Activated CD8-positive, alpha-beta T cell treated with anti-CD3 and anti-CD28 coated beads, Interleukin-2, amount 10 ng/mL, durations not matched to agents 7 days and 5 days (primary cell): ENCODE measurements at places on chromosomes 2 and 18. TPM values are rescaled to one million over a fixed set of nuclear protein-coding genes. Genes with fewer than 3 reads are reported as not detected.

Gene BOLL
- total RNA-seq = not detected

Gene ORMDL1
- 61.0 TPM for total RNA-seq

Gene FBLN7
- 0.91 TPM for total RNA-seq

Gene CAPN14
- not detected for total RNA-seq

Gene ZNF396
- total RNA-seq = 0.32 TPM

Gene MAB21L4
- total RNA-seq = not detected

Gene PPP4R1
- 42.9 TPM for total RNA-seq

Gene CHMP1B
- 21.1 TPM for total RNA-seq

Gene SPATA3
- 0.29 TPM for total RNA-seq

Gene UGT1A8
- not detected for total RNA-seq

Gene WIPF1
- total RNA-seq = 357 TPM

Gene KCNG2
- not detected for total RNA-seq
